ENCODE measurements at places on chromosomes 3 and 15. TPM values are rescaled to one million over a fixed set of nuclear protein-coding genes. Genes with fewer than 3 reads are reported as not detected.

GRCh38 chr3:182787302-182788036, 5.8 kb upstream of the ATP11B start:
- no peak for DNase-seq

DNA sequence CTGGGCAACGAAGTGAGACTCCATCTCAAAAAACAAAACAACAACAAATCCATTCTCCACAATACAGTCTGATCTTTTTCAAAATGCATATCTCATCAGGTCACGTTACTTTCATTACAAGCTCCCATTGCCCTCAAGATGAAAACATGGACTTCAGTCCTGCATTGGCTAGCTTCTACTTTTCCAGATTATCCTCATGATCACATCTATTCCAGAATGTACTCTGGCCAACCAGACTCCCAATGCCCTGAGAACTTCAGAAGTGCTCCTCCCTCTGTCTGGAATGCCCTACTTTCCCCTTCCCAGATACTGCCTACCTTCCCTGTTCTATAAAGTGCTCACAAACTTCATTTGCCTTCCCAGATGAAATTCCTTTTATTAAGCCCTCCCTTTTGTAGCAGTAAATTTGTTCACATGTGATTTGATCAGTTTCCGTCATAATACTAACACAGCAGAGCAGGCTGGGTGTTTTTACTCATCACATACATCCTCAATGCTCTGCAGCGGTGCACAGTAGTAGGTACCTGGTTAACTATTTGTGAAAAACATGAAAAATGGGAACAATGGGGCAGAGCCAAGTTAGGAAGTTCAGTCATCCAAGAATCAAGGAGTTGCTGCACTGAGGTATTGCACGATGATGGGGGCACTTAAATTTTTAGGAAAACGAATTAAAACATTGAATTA, 5.3 kb downstream of the RPL22L1 start:
- DNase-seq: no peak

GRCh38 chr15:66503780-66504562, 684 bp downstream of the RPL4 start:
- no peak for DNase-seq

- no peak for DNase-seq
These were observed 208.8 kb upstream of the TBC1D5 start for GRCh38 chr3:17951241-17951640.

DNA sequence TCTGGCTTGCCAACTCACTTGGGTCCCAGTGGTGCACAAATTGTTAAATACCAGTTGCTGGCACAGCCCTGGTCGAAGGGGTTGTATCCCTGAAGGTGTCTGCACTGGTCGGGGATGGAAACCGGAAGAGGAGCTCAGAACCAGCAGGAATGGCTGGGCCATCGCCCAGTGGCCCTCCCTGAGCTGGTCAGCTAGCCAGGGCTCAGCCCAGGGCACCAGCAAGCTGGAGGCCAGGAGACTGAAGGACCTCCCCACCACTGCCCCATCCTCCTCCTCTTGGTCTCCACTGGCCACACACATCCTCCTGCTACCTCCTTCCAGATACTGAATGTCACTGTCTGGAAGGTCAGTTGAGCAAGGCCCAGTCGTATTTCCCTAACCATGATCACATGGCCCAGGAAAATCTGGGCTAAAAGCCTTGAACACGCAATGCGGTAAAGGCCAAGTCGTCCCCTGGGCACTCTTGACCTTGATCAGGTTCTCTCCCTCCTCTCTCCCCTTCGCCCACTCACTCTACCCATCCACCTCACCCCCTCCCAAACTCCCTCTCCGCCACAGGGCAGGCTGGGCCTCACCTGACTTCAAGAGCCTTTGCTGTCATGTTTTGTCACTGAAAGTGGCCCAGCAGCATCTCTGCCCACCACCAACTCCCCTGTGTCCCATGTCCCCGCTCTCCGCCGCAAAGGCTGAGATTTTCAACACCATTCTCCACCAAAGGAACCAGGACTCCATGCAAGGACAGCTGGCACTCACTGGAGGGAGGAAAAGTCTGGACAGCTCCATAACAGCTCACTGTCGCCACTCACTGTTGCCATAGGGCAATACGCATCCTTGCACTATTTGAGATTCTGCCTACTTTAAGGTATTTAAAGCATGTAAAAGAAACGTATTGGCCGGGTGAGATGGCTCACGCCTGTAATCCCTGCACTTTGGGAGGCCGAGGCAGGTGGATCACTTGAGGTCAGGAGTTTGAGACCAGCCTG, 12.1 kb downstream of the ZDHHC19 start:
- no peak for DNase-seq

DNA sequence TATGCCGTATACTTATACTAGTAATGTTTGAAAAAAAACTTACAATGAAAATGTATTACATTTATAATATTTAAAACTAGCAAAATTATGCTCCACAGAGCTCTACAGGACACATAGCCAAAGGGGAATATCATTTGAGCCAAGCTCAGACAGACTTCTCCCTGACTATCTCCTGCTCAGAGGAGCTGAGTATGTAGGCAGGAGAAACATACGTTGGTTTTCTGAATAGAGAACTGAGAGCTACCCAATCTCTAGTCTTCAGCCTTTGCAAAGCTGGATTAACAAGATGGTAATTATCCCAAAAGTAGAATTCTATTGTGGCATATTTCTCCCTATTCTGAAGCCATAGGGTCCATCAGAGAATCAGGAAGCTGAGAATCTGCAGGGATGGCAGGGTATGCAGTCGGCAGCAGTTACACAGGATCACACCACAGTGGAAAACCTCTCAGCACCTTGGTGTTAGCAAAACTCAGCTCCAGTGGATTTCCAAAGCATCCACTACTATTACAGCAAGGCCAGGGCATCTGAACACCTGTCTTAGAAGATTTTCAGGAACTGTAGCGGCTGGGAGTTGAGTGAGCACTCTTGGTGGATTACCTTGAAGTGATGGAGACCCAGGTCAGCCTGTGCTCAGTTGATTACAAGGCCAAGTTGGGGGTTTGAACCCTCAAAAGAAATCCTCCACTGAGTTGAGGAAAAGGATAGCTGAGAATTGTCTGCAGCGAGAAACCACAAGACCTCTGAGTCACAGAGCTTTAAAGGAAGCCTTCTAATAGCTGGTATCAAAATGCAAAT, 30.1 kb downstream of the GPR15 start:
- DNase-seq: no peak

DNA sequence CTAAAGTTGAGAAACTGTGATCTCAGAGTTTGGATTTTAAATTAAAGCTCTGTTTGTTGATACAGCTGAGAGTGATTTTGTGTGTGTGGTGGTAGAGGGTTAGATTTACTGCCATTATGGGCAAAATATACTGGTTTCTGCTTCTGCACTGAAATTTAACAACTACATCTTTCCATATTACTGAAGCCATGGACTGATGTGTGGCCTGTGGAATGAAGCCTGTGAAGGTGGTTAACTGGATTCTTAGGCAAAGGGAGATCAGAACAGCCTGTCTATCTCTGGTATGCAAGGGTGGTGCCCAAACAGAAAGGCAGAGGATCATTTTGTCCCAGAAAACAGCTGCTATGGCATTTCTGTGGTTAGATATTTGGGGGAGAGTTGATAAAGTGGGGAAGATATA, 297.3 kb upstream of the THBS1 start:
- no peak for DNase-seq

DNA sequence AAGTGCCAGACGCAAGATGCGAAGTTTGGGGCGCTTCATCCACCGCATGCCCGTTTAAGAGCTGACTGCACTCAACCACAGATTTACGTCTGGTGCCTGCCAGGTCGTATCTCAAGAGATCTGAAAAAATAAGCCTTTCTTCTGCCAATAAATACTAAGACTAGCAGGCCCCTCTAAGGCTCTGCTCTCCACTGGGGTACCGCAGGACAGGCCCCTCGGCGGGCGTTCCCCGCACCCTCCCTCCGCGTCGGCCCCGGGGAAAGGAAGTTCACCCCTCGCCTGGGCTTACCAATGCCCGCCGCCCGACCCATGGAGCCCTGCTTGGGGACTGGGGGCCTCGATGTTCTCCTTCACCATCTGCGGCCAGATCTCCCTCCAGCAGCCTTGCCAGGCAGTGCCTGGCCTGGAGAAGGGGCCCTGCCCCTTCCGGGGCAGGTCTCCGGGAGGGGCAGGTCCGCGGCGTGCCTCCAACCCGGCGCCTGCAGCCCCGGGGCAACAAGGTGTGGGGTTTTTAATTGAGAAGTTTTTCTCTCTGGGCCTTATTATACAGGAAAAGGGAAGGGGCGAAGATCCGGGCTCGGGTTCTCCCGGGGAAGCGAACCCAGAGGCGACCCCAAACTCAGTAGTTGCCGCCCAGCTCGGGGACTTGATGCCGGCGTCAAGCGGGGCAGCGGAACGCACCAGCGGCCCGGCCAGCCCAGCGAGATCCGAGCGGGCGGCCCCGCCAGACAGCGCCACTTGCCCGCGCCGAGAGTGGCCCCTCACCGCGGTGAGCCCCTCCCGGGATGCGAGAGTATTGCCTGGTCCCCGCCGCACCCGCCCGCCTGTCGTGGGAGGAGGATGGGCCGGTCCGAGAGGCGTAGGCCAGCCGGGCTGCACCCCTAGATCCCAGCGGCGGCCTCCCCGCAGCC, 735 bp downstream of the GOLGA8B start:
- peak; percentile 80 for DNase-seq

GRCh38 chr3:98010194-98010882, 24.8 kb downstream of the GABRR3 start:
- DNase-seq: no peak

- no peak for DNase-seq
These were observed 62.3 kb downstream of the DHX30 start for GRCh38 chr3:47865192-47865591.

- no peak for DNase-seq
These were observed 511.9 kb downstream of the PYDC2 start for GRCh38 chr3:191972714-191973398.

DNA sequence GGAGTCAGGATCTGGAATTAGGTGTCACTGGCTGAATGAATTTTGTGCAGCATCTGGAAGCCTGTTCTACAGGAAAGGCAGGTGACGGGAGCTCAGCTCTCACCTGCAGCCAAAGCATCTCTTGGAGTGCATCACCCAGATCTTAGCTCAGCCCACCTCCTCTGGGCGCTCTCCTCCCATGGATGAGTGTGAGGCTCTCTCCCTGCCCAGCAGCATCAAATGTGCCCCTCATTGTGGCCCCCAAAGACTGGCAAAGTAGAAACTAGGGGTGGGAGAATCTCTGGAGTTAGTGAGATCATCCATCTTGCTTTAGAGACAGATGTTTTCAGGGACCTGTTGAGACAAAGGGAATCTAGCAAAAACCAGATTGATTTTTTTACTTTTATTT, 68.7 kb downstream of the SENP2 start:
- no peak for DNase-seq

- DNase-seq: no peak
These were observed 19.3 kb downstream of the CACNA1D start for GRCh38 chr3:53513556-53514190.

DNA sequence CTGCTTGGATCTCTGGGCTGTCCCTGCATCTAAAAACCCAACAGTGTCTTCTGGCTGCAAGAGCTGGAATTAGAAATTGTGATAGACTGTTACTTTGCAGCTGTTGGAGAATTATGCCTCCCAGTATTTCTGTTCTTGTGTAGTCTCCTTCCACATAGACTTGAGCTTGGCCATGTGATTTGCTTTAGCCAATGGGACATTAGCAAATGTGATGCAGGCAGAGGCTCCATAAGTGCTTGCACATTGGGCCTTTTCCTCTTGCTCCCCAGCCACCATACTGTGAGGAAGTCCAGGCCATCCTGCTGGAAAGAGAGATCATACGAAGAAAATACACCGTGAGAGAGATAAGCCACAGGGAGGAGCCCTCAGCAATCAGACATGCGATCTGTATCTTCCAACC, 33.8 kb upstream of the RASGRF1 start:
- no peak for DNase-seq

DNA sequence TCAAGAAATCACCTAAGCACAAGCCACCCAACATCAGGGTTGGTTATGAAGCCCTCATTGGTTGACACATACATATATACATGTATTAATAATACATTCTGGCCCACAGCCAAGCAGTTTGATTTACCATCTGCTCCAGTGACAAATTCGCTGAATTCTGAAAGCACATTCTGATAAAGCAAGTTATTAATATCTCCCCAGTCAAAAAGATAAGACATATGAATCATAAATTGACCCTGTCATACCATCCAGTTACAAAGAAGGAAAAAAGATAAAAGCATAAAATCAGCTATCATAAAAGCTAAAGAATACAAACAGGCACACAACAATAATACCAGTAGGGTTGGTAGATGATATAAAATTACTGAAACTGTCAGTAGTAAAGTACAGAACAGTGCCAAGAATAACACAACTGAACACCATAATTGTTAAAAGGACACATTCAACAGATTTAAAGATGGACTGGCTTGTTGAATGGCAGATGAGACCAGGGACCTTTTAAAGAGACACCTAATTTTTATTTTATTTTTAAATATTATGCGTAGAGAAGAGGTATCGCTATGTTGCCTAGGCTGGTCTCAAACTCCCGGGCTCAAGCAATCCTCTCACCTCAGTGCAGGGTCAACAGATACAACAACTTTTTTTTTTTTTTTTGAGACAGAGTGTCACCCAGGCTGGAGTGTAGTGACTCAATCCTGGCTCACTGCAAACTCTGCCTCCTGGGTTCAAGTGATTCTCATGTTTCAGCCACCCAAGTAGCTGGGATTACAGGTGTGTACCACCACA, 7.7 kb downstream of the SNX4 start:
- DNase-seq: no peak

- no peak for DNase-seq
These were observed 40.8 kb downstream of the CSNK1G1 start for GRCh38 chr15:64315216-64315615.

The REC114 gene
- not detected for total RNA-seq

The TMEM158 gene
- 22.7 TPM for total RNA-seq

The SLC9A9 gene
- total RNA-seq: 28.8 TPM

The WDR82 gene
- 72.6 TPM for total RNA-seq

The CRABP1 gene
- total RNA-seq: not detected

The SCAANT1 gene
- not detected for total RNA-seq

The FANCD2OS gene
- not detected for total RNA-seq

The RYR3 gene
- total RNA-seq: 9.9 TPM

The INO80 gene
- total RNA-seq: 21.4 TPM
